ENCODE measurements at places on chromosomes 5 and 9. TPM values are rescaled to one million over a fixed set of nuclear protein-coding genes. Genes with fewer than 3 reads are reported as not detected.

The MYMK gene
- not detected for polyA plus RNA-seq

The ZNF366 gene
- not detected for polyA plus RNA-seq

The COL15A1 gene
- polyA plus RNA-seq = 0.01 TPM

The GARIN3 gene
- polyA plus RNA-seq = not detected

The PTGER4 gene
- 1.4 TPM for polyA plus RNA-seq

The TRIP13 gene
- 27.7 TPM for polyA plus RNA-seq
